ENCODE measurements at places on chromosomes 2 and 18.

GRCh38 chr2:214750529-214750928 is 59.0 kb downstream of the BARD1 start:
- no peak for DNase-seq

- no peak for DNase-seq
Observed at GRCh38 chr2:239519089-239519920, 118.5 kb upstream of the HDAC4 start.

- no peak for DNase-seq
Observed at GRCh38 chr2:112162341-112162740, 24.2 kb downstream of the FBLN7 start.

DNA sequence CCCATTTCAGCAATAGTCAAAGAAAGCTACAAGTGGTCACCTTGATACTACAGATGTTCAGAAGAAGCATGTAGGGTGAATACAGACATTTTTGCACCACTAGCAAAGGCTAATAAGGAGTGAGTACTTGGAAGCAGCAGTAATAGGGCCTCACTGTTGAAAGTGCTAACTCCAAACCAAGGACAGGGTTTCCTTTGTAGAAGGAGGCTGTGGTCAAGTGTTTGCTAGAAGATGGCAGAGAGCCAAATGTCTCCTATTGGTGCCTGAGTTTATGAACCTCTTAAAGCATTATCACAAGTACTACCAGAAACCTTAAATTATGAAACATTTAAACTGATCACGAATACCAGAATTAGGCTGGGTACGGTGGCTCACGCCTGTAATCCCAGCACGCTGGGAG is 308.1 kb downstream of the ZEB2 start:
- DNase-seq, result peak; percentile 69

DNA sequence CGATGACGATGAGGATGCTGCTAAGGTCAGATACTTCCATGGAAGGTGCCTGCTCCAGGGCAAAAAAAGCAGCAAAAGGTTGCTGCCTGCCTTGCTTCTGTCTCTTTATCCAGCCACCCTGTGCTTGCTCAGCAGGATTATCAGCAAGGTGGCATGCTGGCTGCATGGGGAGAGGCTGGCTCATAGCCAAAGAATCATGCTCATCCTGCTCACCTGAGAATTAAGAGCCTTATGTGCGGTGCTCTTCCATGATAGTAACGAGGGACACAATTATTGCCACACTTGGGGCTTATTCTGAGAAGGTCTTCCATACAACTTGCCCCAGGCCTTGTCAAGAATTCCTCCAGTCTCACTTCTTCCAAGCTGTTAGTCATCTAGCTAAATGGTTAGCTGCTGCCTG is 60.4 kb upstream of the SEC11C start:
- no peak for DNase-seq

DNA sequence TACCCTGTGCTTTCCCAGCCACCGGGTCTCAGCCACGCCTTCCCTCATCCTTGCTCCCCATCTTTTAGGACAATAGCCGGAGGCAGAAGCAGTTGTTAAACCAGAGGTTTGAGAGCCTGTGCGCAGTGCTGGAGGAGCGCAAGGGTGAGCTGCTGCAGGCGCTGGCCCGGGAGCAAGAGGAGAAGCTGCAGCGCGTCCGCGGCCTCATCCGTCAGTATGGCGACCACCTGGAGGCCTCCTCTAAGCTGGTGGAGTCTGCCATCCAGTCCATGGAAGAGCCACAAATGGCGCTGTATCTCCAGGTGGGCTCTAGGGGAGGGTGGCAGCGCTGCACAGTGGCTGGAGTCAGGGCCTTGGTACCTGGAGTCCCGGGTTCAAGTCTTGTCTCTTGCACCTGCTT is 2.7 kb downstream of the UCN start:
- DNase-seq, result no peak

DNA sequence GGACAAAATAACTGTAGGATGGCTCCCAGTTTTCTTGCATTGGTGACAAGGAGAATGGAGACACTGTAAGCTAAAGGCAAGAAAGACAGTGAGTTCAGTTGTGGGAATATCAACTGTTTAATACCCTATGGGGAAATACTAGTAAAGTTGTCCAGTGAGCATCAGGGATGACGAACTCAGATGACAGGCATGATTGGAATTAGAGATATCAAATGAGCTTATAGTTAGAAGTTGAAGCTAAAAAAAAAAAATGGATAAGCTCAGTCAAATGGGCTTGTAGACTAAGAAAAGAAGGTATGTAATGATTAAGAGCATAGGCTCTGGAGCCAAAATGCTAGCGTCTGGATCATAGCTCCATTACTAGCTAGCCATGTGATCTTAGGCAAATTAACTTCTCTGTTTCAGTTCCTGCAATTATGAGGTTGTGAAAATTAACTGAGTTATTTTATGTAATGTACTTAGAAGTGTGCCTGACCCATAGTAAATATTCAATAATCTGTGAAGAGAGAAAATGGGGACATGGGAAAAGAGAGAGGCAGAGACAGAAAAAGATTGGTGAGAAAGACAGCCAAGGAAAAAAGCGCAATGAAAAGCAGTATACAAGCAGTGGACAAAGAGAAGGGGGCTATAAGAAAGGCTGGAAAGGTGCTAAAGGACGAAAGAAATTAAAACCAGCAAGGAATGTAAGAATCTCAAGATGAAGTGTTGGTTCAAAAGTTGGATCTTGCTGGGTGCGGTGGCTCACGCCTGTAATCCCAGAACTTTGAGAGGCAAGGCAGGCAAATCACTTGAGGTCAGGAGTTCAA is 95.7 kb upstream of the SLC39A10 start:
- no peak for DNase-seq

- no peak for DNase-seq
Observed at GRCh38 chr2:9366026-9366425, 57.3 kb downstream of the ITGB1BP1 start.

DNA sequence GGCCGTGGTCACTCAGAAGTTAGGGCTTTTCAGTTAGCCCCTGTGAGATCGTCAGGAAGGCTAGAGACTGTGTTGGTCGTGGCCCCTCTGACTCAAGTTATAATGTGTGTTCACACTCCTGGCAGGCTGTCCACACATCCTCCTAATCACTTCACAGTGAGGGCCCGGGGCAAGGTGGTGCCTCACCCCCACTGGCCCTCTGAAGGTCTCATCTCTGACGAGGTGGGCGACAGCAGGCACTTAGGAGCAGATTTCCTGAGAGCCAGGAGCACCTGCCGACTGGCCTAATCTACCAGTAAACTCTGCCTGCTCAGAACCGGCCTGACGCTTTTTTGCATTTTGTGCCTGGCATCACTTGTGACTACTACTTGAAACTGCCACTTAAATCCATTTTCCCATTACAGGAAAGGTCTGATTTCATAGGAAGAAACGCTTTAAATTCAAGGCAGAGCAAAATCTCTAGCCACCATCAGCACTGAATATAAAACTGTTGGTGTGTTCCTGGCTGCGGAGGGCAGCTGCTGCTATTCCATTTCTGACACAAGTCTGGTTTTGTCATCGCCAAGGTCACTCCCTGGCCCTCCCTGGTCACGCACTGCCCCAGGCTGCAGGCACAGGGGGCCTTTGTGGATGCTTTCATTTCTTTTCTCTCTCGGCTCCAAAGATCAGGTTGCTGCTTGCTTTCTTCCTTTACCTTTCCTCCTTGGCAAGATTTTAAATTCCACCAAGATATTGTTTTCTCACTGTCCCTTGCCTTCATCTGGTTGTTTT is 48.0 kb downstream of the RAB12 start:
- DNase-seq, result no peak

DNA sequence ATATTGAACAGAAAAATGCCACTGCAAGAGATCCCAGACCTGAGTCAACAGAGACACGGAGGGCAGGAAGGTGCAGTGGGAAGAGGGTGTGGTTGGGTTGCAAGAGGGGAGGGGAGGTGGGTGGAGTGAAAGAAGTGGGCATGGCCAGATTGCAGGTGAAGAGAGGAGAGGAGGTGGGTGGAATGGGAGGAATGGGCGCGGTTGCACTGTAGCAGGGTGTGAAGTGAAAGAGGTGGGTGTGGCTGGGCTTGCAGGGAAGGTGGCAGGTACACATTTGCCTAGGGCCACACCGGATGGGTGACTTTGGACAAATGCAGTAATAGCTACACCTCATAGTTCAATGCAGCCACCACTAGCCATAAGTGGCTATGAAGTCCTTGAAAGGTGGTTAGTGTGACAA is 71.1 kb downstream of the DOCK10 start:
- DNase-seq, result peak; percentile 10

GRCh38 chr2:146246736-146247523 is 1597.9 kb upstream of the ACVR2A start:
- no peak for DNase-seq

DNA sequence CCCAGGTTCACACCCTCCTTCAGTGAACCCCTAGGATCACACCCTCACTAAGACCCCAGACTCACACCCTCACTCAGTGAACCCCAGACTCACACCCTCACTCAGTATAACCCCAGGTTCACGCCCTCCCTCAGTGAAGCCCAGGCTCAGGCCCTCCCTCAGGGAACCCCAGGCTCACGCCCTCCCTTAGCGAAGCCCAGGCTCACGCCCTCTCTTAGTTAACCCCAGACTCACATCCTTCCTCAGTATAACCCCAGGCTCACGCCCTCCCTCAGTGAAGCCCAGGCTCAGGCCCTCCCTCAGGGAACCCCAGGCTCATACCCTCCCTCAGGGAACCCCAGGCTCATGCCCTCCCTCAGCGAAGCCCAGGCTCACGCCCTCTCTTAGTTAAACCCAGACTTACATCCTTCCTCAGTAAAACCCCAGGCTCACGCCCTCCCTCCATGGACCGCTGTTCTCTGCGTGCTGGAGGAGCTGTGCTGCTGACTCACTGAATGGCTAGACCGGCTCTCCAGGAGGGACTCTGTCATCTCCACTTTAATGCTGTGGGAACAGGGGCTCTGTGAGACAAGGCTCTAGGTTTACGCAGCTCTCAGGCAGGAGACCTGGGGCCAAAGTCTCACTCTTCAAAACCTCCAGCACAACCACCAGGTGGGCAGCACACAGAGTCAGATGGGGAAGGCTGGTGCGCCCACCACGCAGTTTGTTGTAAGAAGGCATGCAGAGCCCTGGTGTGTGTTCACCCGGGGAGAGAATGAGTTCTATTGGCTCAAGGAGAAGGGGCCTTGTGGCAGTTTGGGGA is 506.9 kb upstream of the MYT1L start:
- no peak for DNase-seq

- no peak for DNase-seq
Observed at GRCh38 chr2:62662554-62662953, 43.0 kb upstream of the EHBP1 start.

GRCh38 chr2:139600166-139600565 is 820.0 kb upstream of the NXPH2 start:
- DNase-seq, result no peak

- DNase-seq, result no peak
Observed at GRCh38 chr18:48105317-48105716, 174.9 kb upstream of the SMAD2 start.

DNA sequence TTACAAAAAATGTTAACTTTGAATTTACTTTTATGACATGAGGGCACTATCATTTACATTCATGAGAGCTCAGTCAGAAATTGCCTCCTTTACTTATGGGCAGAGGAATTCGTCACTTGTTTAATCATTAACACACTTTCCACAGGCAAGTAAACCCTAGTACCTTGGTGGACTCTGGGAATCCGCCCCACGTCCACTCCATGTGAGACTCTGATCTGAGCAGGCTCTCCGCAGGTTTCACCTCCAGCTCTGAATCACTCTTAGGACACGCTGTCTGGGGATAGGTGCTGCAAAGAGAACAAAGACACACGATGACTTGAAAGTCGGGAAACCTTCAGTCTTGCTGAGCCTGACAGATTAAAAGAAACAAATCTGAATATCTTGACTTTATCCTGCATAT is 73.6 kb downstream of the LPIN2 start:
- no peak for DNase-seq

GRCh38 chr2:4047961-4048891 is 344.9 kb downstream of the DCDC2C start:
- peak; percentile 82 for DNase-seq

DNA sequence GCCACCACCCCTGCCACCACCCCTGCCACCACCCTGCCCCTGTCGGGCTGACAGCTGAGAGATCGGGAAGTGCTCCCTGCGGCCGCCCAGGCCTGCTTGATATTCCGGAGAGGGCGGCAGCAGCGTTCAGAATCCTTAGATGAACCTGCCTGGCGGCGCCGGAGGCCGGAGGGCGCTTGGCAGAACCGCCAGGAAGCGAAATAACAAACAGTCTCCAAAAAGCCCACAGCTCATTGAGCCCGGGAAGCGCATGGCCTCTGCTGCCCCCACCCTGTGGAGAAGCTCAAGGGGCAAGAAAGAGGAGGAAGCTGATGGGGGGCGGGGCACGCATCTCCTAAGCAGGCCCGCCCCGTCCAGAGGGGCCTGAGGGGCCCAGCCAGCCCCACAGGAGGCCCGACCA is 92.2 kb upstream of the MBOAT2 start:
- no peak for DNase-seq

DNA sequence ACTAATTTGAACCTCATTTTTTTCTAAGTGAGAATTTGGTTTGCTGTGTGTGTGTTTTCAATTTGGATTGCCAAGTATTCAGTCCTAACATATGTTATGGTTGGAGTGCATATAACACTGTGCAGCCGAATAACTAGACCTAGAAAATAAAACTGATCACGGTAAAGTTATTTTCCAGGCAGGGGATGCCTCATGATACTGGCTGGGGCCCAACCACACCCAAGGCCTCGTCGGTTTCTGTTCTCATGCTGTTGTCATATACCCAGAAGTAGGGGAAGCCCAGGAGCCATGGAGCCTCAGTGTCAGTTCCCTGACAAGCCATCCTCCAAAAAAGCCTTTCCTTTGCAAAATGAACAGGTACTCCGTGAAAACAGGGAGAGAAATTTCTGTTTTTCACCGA is 160.2 kb downstream of the GBX2 start:
- DNase-seq, result no peak

Data from T-helper 2 cell (primary cell).